A673 (cell line): ENCODE measurements at places on chromosomes 12 and 14. TPM values are rescaled to one million over a fixed set of nuclear protein-coding genes. Genes with fewer than 3 reads are reported as not detected.

Gene SRSF9
- 308 and 328 TPM in 2 replicates for total RNA-seq

Gene HRK
- 0.17 and 0.37 TPM in 2 replicates for total RNA-seq

Gene FICD
- total RNA-seq: 3.6 and 4.1 TPM in 2 replicates

Gene SSTR1
- 3.7 and 3.8 TPM in 2 replicates for total RNA-seq

Gene ASB2
- not detected in 2 replicates for total RNA-seq

Gene OTOGL
- total RNA-seq: 0.26 and 0.73 TPM in 2 replicates

Gene PAWR
- 52.7 and 55.3 TPM in 2 replicates for total RNA-seq

Gene GNB3
- total RNA-seq: 20.7 and 21.8 TPM in 2 replicates

Gene TEP1
- total RNA-seq: 12.3 and 15.9 TPM in 2 replicates

Gene OVCH1
- 0.09 TPM in 1 of 2 replicates, not detected in the other for total RNA-seq

Gene CISTR
- total RNA-seq: not detected in 2 replicates

Gene KRT72
- not detected in 2 replicates for total RNA-seq

Gene CALCOCO1
- 16.8 and 34.0 TPM in 2 replicates for total RNA-seq

Gene NELL2
- 596 and 641 TPM in 2 replicates for total RNA-seq

Gene SERPINA6
- total RNA-seq: not detected in 2 replicates

Gene PLEKHH1
- 8.9 and 13.7 TPM in 2 replicates for total RNA-seq

Gene TBX5
- 1.2 and 2.1 TPM in 2 replicates for total RNA-seq

Gene CLEC9A
- not detected in 2 replicates for total RNA-seq

Gene P3H3
- 45.3 and 45.6 TPM in 2 replicates for total RNA-seq

Gene TAS2R46
- 2.2 and 3.1 TPM in 2 replicates for total RNA-seq

Gene TULP3
- total RNA-seq: 48.1 and 55.6 TPM in 2 replicates

Gene IFT81
- total RNA-seq: 32.9 and 37.3 TPM in 2 replicates
